Fibroblast of skin of scalp (primary cell): ENCODE measurements at places on chromosomes 6 and 20.

- DNase-seq = no peak
Observed at GRCh38 chr6:158270389-158271127, 41.7 kb upstream of the TULP4 start.

- no peak for DNase-seq
Observed at GRCh38 chr6:168507297-168507696, 66.3 kb downstream of the SMOC2 start.

DNA sequence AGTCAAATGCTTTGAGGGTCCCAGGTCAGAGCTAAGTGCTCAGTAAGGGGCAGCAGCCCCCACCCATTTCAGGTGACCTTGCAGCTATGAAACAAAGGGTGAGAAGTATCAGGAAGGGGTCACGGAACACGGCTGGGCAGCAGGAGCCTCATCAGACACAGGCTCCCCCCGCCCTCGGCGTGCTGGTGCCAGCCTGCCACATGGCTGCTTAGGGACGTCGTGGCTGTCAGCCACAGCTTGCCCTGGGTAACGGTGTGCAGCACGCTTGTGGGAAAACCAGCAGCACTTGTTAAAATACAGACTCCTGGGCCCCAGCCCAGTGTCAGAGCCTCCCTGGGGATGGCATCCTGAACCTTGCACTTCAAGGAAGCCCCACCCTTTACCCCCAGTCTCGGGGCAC lies 39.3 kb downstream of the SSR1 start:
- DNase-seq = no peak

- no peak for DNase-seq
Observed at GRCh38 chr6:138971601-138972000, 16.5 kb downstream of the REPS1 start.

DNA sequence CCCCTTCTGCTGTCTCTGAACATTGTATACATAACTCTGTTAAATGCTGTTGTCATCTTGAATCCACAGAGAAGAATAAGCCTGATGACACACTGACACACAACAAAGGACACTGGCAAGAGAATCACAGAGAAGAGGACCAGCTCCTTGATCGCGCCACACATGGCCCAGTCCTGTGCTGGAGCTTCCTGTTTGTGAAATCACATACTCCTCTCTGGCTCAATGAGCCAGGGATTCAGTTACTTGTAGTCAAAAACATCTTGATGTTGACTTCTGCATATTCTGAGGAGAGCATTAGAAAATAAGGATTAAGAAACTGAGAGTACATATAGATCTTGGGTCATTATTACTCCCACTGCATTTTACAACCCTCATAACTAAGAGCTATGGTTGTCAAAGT lies 100.1 kb downstream of the EPB41L2 start:
- DNase-seq = no peak

DNA sequence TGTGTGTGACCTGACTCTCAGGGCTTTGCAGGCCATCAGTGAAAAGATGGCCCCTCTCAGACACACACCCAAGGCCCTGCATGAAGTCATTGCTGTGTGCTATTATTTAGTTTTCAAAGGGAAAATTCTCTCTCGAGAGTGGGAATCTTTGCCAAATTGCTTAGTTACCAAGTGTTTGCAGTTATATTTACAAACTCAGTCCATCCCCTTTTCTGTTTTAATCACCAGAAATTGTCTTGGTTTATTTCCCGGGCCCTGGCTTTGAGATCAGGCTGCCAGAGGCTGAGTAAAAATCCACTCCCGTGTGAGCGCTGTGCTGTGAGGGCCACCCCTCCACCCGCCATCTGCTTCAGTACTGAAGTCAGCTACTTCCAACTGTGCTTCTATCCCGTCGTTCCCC lies 163.1 kb downstream of the SOD2 start:
- DNase-seq = no peak

GRCh38 chr20:62523473-62524203 lies 47.8 kb upstream of the GATA5 start:
- DNase-seq = no peak

GRCh38 chr20:8227293-8227692 lies 95.2 kb downstream of the PLCB1 start:
- DNase-seq = no peak

DNA sequence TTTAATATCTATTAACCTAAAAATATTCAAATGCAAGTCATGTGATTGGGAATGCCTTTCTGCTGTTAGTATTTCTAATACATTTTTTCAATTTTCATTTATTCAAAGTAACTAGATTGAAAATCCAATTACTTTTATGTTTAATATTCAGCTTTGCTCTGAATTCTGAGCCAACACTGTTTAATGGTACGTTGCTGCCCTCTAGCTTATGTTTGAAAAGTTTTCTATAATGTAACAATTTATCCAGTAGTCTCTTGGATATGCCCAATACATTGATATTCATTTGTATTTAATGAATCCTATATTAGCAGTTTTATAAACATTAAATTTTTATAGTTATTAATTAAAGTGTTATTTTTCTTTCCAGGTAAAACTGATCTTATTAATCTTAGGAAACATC lies 47.4 kb downstream of the LGSN start:
- DNase-seq = peak; percentile 24

- peak; percentile 6 for DNase-seq
Observed at GRCh38 chr6:114638341-114638740, 295.5 kb upstream of the HS3ST5 start.

GRCh38 chr6:28856620-28857005 lies 67.2 kb downstream of the TRIM27 start:
- no peak for DNase-seq

DNA sequence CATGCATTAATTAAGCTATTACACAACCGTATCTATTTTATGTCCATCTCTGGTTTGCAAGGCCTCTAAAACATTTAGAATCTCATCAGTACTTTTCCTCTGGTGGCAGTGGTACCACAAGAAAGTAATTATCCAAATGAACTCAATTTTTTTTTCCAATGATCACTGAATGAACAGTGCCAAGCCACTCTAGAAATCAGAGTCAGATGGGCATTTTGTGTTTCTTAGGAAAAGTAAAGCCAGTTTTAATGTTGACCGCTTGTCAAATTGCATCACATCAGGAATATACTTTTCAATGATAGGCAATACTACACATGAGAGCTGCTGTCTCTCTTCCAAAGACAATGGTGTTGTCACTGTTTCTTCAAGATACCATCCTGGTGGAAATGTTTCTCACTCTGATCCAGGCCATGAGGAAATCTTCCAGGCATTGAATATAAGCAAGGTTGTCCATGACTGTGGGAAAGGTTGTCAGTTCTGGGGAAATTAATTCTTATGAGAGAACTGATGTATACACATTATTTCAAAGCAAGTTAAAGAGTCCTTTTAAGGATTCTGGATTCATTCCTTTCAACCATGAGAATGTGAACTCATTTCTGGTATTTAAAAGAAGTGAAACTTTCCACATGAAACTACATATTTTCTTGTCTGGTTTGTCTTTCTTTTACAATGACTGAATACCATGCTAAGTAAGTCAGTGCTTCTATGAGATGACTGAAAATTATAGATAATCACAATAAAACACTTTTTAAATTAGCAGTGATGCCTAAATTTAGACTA lies 108.8 kb upstream of the TCF21 start:
- DNase-seq = peak; percentile 56

DNA sequence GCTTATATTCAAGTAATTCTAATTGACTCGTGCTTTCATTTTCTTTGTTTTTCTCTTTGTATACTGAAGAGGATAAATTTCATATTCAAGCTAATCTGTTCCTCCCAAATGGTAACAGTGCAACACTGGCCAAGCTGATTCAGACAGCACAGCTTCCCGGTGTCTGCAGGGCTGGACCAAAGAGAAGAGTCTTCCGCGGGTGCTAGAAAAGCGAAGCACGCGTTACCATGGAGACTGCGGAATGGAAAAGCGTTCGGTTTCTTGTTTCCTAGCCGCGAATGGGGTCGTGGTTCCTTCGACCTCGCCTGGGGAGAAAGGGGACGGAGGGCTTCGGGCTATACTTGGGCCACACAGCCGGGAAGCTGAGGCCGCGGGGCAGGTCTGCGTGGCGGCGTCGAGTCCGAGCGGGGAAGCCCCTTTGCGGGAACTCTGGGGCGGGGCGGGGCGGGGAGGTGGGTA lies 6.2 kb upstream of the ZNF311 start:
- peak; percentile 64 for DNase-seq

GRCh38 chr6:26556263-26557070 lies 18.3 kb downstream of the HMGN4 start:
- peak; percentile 97 for DNase-seq

GRCh38 chr20:16271450-16271849 lies 301.8 kb downstream of the KIF16B start:
- DNase-seq = no peak

DNA sequence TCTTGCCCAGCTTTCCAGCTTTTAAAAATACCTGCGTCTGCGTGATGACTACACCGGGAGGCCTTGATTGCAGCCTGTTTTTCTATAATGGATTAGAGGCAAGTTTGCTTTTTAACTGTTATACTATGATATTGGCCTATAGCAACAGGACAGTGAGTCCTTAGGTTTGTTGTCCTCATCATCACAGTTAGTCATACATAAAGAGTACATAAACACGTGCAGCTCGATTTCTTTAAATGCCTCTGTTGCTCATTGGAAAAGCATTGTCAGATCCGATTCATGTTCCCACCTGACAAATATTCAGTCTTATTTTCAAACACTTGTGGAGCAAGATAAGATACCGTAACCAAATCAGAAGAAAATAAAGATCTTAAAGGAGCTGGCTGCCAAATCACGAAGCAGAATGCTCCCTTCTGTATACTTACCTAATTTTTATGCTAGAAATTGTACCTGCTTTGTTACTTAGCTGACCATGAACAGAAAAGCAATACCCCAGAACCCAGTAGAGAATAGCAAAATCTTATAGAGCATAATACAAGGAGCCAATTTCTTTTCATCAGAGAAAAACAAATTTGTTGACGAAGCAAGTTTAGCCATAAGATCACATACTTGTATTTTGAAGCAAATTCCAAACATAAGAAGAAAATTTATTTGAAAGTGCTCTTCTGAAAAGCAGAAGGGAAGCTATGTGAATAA lies 100.4 kb downstream of the TMEM200A start:
- no peak for DNase-seq

- DNase-seq = no peak
Observed at GRCh38 chr20:38645351-38645750, 43.7 kb downstream of the ARHGAP40 start.

GRCh38 chr20:62795023-62795761 lies 1.1 kb upstream of the MRGBP start:
- peak; percentile 35 for DNase-seq

DNA sequence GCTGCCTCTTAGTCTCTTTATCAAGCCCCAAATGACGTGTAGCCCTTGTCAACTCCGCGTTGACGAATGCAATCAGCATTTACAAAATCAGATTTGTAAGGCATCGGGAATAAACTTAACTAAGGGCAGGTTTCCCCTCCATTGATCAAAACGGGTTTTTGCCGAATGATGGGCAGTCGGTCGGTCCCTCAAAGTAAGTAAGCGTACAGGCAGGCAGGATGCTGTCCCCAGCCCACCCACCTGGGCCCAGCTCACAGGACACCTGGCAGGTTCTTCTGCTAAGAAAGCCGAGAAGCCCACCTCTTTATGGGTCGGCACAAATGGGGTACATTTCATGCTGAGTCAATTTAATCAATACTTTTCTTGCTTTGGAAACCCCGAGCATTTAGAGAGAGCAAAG lies 22.0 kb upstream of the MAFB start:
- no peak for DNase-seq

DNA sequence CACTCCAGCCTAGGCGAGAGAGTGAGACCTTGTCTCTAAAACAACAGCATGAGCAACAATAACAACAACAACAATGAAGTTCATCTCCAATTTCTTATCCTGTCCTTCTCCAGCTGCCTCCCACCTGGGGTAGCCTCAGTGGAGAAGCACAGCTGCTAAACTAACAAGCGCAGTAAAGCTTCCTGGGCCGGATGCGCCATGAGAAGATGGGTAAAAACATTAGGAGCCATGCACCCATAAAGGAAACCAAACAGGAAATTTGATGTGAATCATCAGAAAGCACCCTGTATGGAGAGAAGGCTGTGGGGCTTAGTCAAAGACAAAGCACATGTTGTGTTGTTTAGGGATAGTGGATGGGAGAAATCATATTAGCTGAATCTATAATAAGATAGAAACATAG lies 61.1 kb upstream of the CCN6 start:
- peak; percentile 29 for DNase-seq

- DNase-seq = no peak
Observed at GRCh38 chr6:36347621-36348020, 10.9 kb upstream of the BNIP5 start.

GRCh38 chr20:52619101-52619500 lies 353.1 kb upstream of the TSHZ2 start:
- no peak for DNase-seq

GRCh38 chr6:114342826-114343781 lies at the start of gene HS3ST5:
HS3ST5 (minus strand) TSS chr6:114343023; CDS start chr6:114062845, 280,178 bp downstream.
- DNase-seq = peak; percentile 25

- DNase-seq = peak; percentile 31
Observed at GRCh38 chr6:45681860-45682511, 304.3 kb upstream of the SUPT3H start.

DNA sequence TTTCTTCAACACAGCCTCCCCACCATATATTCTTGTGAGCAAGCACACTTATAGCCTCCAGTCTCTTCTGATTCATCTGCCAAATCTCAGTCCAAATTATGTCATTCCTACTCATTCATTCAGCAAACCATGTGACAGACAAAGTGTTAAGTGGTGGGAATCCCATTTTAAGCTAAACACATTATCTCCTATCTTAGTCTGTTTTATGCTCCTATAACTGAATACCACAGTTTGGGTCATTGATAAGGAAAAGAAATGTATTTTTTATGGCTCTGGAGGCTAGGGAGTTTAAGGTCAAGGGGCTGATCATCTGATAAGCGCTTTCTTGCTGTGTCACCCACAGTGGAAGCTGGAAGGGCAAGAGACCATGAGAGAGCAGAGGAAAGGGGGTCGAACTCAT lies 23.9 kb upstream of the SMIM13 start:
- no peak for DNase-seq

DNA sequence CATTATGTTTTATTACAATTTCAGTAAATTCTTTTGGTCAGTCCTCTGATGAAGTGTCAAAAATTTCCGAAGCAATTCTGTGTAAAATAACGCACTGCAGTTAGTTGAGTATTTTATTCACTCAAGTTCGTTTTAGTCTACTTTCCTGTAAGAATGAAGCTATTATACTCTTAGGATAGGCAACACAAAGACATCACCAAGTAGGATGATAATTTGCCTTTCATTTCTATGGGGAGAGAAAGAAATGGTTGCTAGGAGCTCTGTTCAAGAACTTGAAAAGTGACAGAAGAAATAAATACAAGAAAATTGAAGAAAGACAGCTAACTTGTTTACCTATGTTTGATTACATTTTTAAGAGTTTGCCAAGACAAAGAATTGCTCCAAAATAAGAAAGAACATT lies 290.4 kb downstream of the EYS start:
- DNase-seq = no peak

GRCh38 chr20:62198496-62198895 lies 15.7 kb downstream of the MTG2 start:
- DNase-seq = no peak

DNA sequence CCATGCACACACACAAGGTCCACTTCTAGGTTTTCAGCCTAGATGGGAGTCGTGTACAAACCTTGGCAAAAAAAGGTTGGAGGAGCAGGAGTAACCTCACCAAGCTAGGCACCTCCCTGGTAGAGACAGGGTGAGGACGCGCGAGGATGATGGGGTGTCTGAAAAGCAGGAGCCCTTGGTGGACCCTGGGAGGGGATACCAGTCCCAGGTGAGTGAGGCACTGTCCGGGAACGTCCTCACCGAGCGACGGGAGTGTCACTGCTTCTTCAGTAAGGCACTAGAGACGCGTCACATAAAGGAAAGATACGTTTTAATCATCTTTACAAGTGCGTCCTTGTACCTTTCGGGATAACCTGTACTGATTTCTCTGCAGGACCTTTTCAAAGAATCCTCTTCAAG lies 29.4 kb upstream of the ZBP1 start:
- DNase-seq = no peak
